ENCODE measurements at places on chromosomes 11 and 22. TPM values are rescaled to one million over a fixed set of nuclear protein-coding genes. Genes with fewer than 3 reads are reported as not detected.

Gene MOGAT2
- total RNA-seq = not detected

Gene SRPRA
- total RNA-seq = 39.4 TPM

Gene PNPLA5
- total RNA-seq = not detected

Gene DDX17
- 468 TPM for total RNA-seq
